ENCODE measurements at places on chromosomes 4 and X.
A peak's percentile ranks its signal among the peaks of the same experiment; 100 is the strongest.

GRCh38 chrX:133373386-133374079, 41.8 kb downstream of the GPC4 start:
- DNase-seq: no peak

GRCh38 chr4:138348055-138348454, 105.9 kb upstream of the SLC7A11 start:
- no peak for DNase-seq

- peak; percentile 80 for DNase-seq
Observed at GRCh38 chr4:77862478-77863216, at the start of gene MRPL1. Gene MRPL1, plus strand, starts transcription at chr4:77862830. Its CDS starts 19 bp downstream, at chr4:77862849.

DNA sequence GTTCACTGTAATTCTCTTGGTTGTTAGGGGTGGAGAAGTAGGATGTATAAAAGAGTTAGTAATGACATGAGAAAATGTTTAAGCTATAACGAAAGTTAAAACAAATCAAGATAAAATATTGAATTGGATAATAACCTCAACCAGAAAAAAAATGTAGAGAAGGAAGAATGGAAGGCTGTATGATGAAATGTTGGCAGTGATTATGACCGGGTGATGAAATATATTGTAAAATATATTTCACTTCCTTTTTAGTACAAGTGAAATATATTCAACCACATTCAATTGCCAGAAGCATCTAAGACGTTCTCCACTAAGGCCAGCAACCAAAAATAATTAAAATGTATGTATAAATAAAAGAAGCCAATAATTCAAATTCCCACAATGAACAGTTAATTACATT, 309.3 kb upstream of the FGF13 start:
- no peak for DNase-seq

GRCh38 chr4:159271856-159272255, 169.0 kb downstream of the RAPGEF2 start:
- DNase-seq: no peak

- no peak for DNase-seq
Observed at GRCh38 chr4:158715802-158716201, 7.4 kb downstream of the PPID start.
